ENCODE measurements at places on chromosomes 5 and 9.

DNA sequence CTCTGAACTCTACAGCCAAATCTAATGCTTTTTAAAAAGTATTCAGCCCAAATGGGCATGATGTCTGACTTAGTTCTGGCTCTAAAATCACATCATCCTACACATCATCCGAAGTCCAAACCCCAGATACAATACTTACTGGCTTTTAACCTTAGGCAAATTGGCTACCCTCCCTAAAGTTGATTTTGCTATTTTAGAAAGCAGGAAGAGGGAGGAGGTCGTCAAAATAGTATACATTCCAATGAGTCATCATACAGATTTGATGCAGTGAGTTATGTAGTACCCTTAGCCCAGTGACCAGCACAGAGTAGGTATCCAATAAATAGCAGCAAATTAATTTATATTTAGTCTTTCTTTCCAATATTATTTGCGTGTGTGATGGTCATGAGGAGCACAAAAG lies 582.0 kb upstream of the TUSC1 start:
- DNase-seq, result peak; percentile 83

- DNase-seq, result no peak
These were observed 69.6 kb downstream of the SLC28A3 start for GRCh38 chr9:84270847-84271530.

- DNase-seq, result no peak
These were observed 79.8 kb upstream of the CCNG1 start for GRCh38 chr5:163357636-163358035.

DNA sequence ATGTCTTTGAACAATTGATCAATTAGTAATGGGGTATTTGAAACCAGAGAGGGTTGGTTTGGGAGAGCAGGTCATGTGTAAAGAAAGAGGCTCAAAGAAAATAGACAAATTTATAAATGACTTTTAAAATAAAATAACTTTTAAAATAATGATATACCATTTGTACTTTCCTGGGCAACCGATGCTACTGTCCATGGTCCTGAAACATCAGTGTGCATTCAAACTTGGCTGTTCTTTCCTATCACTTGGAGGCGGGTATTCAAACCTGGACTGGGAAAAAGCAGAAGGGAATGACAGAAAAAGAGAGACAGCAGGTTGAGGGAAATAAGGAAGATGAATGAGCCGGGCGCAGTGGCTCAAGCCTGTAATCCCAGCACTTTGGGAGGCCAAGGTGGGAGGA lies 1446.4 kb upstream of the WWC1 start:
- DNase-seq, result peak; percentile 0

GRCh38 chr9:72431036-72431435 lies 66.0 kb upstream of the ZFAND5 start:
- DNase-seq, result no peak

GRCh38 chr5:107578051-107578635 lies 92.6 kb downstream of the EFNA5 start:
- no peak for DNase-seq

DNA sequence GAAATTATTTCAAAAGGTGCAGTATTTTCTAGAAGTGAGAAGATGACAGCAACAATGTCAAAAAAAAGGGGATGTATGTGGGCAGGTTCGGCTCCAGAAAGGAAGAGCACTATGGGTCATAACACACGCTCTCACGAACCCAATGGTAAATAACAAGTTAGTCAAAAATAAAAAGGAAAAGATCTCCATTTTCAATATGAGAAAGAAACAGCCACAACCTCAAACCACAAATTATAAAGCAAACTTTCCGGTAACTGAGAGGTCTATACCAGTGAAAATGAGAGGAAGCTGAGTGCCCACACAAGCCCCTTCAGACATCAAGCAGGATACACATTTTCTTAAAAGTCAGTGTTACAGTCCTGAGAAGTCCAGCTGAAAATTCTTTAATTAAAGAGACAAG lies 398.5 kb upstream of the RPS23 start:
- DNase-seq, result no peak

- peak; percentile 91 for DNase-seq
These were observed 23.8 kb downstream of the SVEP1 start for GRCh38 chr9:110555551-110556331.

- DNase-seq, result no peak
These were observed 142.0 kb upstream of the TRPM3 start for GRCh38 chr9:71263451-71263850.

GRCh38 chr5:57987552-57987951 lies 472.3 kb downstream of the PLK2 start:
- DNase-seq, result no peak

- DNase-seq, result peak; percentile 52
These were observed 10.3 kb upstream of the NME5 start for GRCh38 chr5:138149530-138149929.

DNA sequence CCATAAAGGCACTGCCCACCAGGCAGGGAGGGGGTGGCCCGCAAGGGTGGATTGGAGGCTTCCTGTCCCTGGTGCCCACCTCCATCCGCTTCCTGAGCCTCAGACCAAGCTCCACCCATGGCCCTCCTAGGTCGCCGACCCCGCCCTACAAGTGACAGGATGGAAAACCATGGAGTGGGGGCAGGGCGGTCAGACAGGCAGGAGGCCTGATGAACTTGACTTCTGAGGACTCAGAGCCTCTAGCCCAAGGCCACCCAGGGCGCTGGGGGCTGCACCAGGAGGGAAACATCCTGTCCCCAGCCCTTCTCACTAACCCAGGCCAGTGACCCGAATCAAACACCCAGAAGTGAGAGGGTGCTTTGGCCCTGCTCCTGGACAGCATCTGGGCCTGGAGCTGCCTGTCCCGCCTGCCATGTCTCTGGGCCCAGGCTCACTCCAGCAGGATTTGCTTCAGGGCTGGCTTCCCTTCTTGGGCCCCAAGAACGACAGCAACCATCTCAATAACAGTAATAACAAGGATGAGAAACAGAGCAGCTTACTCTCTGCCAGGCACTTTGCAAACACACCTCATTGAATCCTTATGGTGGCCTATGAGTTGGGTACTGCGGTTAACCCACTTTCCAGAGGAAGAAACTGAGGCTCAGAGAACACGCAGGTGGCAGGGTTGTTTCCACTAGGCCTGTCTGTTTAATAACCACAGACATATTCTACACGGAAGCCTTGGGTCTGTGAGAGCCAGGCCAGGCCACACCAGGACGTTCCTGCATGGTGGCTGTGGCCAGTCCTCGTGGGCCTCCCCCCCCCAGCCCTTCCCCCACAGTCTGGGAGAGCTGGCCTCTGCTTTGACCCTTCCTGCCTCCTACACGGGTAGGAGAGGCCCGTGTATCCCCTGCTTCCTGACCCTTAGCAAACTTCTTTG lies 4.4 kb upstream of the ST6GALNAC6 start:
- DNase-seq, result peak; percentile 51

- peak; percentile 69 for DNase-seq
These were observed 130.9 kb upstream of the SLC30A5 start for GRCh38 chr5:68962757-68963484.

DNA sequence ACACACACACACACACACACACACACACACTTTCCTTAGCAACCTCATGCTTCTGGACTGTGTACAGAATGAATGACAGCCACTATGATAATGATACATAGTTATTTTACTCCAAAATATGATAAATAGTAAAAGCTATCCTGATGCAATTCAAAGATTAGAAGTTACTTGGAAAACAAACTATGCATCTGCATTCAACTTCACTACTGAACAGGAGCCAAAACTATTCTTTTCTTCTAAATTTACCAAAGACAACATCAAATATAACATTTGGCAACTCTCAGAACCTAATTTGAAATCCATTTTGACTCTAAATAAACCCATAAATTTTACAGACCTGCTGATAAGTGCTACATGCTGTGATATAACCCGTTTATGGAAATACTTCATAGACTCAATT lies 33.3 kb downstream of the GLIS3 start:
- no peak for DNase-seq

DNA sequence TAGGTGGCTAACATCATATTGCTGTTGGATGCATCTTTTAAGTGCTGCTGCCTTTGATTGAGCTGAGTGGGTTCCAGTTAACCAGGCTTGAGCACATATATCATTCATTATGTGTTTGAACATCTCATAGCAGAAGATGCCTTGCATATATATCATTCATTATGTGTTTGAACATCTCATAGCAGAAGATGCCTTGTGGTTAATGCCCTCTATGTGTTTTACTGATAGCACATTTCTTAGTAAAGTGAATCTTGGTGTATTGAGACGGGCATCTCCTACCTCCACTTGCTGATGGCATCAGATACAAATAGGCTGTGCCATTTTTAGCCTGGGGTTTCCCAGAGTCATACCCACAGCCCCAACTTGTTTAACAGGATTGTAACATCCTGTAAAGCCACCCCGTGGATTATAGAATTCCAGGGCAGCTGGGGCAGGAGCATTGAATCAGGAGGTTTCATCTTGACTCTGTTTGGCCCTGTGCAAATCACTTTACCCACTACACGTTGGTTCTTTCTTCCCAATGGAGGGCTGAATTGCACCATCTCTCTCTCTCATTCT lies 26.5 kb downstream of the MTAP start:
- no peak for DNase-seq

DNA sequence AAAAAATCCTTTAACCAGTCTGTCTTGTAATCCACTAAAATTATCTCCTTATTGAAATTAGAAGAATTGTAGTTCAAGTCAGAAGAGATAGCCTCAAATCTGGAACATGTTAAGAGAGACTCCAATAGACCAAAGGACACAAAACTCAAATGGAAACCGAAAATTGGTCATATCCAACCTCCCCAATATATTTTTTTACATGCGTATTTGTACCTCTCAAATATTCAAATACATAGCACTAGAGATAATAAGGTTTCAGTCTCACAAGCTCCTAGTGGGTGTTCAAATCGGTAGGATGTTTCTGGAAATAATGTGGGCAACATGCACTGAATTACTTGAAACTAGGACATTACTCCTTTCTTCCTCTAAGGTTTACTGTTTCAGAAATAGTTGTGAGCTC lies 33.5 kb downstream of the EPB41L4A start:
- no peak for DNase-seq

- DNase-seq, result no peak
These were observed 67.8 kb upstream of the SLC1A1 start for GRCh38 chr9:4422495-4422894.

GRCh38 chr5:171405615-171406014 lies 13.8 kb upstream of the FGF18 start:
- peak; percentile 33 for DNase-seq

DNA sequence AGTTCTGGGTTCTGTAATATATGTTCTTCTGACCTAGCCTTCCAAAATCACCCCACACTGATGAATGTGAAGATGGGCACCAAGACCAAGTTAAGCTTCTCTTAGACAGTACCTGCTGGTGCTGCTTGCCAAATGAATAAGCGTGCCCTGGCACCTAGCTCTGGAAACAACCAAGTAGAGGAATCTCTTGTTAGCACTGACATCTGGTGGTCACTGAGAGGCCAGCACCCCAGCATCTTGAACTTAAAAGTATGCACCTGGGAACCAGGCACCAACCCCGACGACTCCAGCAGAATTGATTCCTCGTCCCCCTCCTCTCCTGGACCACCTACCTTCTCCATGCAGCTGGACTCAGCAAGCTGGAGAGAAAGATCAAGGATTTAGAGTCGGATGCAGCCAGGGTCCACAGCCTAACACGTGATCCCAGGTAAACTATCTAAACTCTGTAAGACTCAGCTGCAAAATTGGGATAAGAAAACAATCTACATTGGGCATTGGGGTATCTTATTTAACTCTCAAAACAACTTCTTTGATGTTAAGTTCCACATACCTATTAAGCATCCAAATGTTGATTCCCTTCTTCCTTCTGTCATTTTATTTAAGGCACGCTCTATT lies 89.8 kb downstream of the SLC1A3 start:
- peak; percentile 53 for DNase-seq

DNA sequence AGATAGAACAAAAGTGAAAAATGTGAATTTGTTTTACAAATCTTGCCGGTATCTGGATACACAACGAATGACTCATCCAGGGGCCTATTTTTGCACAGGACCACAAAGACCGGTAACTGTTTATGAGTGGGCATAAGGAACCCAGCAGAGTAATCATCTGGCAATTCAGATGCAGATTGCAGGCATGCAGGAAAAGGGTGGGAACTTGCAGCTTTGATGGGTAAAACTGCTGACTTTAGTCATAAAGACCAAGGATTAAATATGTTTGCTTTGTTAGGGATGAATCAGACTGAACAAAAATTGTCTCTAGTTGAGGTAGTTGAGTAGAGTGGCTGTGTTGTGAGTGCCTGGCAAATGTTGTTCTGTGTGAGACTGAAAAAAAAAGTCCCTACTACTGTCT lies 309.6 kb upstream of the CCNH start:
- DNase-seq, result no peak

DNA sequence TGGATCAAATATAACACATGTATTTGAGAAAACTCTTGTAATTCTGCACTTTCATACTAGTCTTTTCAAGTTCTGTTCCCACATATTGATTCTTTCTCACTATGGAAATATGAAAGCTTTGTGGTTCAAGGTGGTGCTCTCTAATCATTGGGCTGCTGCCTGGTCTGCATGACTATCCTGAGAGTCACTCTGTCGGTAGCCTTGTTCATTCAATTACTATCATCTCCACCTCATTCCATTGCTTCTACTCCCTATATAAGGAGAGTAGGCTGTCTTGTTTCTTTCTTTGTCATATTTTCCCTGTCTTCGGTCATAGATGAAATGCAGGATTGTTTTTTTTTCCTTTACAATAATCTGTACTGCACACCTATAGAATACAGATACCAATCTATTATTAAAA lies 341.4 kb upstream of the ACTBL2 start:
- peak; percentile 79 for DNase-seq

- DNase-seq, result no peak
These were observed 733 bp downstream of the COL23A1 start for GRCh38 chr5:178589180-178590140.

GRCh38 chr5:56964173-56964572 lies 12.2 kb upstream of the MIER3 start:
- DNase-seq, result no peak

DNA sequence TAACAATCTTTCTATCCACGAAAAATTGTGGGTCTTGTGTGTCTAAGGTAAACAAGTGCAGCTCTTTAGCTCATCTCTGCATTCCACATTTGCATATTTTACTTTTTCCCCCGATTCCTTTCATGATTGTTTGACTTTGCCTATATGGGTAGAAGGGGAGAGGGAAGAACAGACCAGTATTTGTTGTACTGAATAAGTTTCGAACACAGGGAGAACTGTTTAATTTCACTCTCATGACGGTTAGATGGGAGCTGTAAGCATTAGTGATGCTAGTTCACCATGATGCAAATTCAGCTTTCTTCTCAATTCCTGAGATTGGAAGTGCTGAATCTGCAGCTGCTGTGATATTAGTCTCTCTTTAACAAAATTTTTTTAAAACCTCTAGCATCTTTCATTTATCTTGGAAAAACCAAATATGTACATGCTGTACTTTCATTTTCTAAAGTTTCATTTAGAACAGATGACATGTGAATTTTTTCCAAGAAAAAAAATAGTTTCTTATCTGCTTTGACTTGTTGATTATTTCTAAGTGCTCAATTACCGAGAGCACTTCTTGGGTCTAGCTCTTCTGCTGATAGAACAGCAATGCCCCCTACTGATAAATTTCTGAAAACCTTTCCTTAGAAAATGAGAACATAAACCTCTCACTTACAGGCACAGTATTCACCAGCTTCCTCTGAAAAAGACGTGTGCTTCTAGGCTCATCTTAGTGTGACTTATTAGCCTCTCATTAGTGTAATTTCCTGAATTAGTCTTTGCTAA lies 149.5 kb downstream of the BAAT start:
- DNase-seq, result peak; percentile 6

- DNase-seq, result peak; percentile 68
These were observed 7.9 kb downstream of the GDNF start for GRCh38 chr5:37831821-37832534.

GRCh38 chr5:141805874-141806595 lies 72.2 kb downstream of the PCDH1 start:
- DNase-seq, result no peak
